ENCODE measurements at places on chromosomes 3 and 15.

GRCh38 chr3:104596551-104596950, 770.2 kb upstream of the ALCAM start:
- DNase-seq, result peak; percentile 13

- DNase-seq, result peak; percentile 75
These were observed 735 bp downstream of the GOLGA8B start for GRCh38 chr15:34582461-34583371.

- no peak for DNase-seq
These were observed 36.8 kb downstream of the EHD4 start for GRCh38 chr15:41935566-41936020.

DNA sequence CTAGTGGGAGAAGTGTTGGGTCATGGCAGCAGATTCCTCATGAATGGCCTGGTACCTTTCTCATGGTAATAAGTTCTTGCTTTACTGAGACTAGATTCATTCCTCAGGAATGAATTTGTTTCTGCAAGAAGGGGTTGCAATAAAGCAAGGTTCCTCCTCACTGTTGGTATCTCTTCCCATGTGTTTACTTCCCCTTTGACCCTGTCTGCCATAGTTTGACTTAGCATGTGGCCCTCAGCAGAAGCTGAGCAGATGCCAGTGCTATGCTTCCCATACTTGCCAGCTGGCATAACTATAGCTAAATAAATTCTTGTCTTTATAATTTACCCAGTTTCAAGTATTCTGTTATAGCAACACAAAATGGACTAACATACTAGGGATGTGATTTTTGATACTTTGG, 163.6 kb upstream of the COL8A1 start:
- no peak for DNase-seq

GRCh38 chr15:71364117-71364584, 248.9 kb downstream of the THSD4 start:
- peak; percentile 47 for DNase-seq

DNA sequence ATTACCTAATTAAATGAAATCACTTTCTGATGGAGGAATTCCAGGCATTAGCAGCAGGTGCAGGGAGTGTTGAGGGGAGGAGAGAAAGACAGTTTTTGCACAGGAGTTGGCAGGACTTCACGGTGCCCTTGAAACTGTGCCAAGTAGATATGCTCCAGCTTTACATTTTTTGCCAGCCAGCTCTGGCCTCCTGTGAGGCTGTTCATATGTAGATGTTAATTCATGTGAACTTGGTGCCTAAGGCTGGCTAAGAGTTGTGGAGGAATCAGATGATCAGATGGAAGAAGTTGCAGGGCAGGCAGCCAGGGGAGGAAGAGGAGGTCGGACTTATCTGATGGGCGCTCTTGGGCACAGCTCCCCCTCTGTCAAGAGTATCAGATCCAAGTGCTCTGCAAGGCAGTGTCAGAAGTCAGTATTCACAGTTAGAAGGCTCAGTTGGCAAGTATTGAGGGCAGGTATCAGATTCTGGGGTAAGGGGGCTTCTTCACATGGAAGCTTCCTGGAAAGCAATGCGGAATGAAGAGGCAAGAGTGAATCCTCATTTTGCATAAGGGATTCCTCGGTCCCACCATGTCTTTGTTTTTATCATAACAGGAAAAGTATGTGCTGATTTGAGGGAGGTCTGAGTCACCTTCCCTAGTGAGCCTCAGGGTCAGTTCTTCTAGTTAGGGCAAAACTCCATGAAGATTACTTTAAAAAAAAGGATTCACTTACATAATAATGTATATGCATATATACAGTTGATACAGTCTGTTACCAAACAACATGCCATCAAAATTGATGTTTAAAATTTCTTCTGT, 172.6 kb upstream of the UMPS start:
- DNase-seq, result no peak

- DNase-seq, result no peak
These were observed 88.2 kb upstream of the FLNB start for GRCh38 chr3:57919987-57920386.

DNA sequence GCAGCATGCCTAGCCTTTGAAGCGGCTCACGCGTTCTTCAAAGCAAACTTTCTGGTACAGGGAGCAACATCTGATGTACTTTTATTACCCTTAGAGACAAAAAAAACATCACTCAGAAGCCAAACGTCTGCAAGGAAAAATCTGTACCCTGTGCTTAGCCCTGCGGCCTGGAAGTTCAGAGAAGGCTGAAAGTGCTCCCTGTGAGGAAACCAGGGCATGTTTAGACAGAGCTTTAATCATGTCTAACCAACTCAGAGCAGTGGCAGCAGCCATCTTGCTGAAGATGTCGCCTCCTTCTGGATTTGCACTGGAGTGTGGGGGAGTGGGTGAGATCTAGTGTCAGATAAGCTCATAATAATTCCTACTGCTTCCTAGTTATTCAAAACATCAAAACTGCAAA, 170.4 kb downstream of the P3H2 start:
- no peak for DNase-seq

DNA sequence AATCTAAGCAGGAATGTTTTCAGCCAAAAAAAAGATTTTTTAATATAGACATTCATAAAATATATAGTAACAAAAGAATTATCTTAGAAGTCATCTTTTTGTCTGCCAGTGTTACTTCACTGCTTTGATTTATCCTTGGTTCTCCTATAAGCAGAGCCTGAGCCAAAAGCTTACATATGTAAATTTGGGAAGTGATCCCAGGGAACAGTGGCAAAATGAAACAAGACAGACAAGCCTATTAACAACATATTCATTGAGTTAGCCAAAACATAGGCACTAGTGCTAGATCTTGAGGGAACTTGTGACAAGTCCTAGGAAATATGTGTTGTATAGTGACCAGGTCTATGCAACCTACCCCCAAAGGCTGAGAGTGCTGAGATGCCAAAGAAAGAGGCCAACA, 11.3 kb downstream of the GTPBP8 start:
- no peak for DNase-seq

- no peak for DNase-seq
These were observed 151.5 kb downstream of the LRRK1 start for GRCh38 chr15:101070502-101071273.
